ENCODE measurements at places on chromosomes 11 and 22.

- DNase-seq, result no peak
Observed at GRCh38 chr11:94060401-94060800, 39.2 kb downstream of the HEPHL1 start.

DNA sequence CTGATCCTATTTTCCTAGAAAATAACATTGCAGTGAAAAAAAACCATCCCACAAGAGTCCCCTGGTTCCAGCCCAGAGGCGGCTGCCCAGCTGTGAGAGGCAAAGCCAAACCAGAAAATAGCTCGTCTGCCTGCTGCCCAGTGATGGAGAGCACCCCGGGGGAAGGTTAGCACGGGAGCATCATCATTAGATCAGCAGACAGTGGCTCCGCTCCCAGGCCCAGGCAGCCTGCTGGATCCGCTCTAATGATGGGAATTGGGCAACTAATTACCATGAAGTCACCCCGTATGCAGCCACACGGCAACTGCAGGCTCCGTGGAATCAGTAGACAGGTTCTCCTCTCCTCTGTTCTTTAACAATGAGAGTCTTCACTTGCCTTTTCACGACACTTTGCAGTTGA lies 17.1 kb upstream of the B3GAT1 start:
- no peak for DNase-seq

- DNase-seq, result no peak
Observed at GRCh38 chr22:42991010-42991651, 23.8 kb downstream of the PACSIN2 start.

DNA sequence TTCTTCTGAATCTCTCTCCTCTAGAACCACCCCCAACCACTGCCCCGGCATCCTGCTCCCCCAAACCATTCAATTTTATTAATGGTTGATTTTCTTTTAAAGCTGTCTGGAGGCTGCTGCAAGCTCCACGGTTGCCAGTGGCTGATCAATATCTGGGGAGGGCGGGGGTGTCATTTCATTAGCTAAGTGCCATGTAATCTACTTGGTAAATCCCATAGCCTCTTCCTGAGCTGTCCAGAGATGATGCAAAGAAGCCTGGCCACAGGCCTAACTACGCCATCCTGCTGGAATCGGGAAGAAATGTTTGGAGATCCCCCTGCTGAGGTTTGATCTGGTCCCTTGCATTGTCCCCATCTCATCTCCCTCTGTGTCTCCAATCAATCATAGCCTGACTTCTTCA lies 440.1 kb downstream of the MIAT start:
- DNase-seq, result no peak

All from Right ventricle myocardium inferior (tissue), 1 donor.